Cortex of kidney (tissue), 1 donor: ENCODE measurements at places on chromosomes 3 and 15.

GRCh38 chr15:72852273-72852672, 68.7 kb upstream of the ADPGK start:
- no peak for DNase-seq

GRCh38 chr3:170680593-170680992, 94.7 kb upstream of the SLC7A14 start:
- DNase-seq = no peak

DNA sequence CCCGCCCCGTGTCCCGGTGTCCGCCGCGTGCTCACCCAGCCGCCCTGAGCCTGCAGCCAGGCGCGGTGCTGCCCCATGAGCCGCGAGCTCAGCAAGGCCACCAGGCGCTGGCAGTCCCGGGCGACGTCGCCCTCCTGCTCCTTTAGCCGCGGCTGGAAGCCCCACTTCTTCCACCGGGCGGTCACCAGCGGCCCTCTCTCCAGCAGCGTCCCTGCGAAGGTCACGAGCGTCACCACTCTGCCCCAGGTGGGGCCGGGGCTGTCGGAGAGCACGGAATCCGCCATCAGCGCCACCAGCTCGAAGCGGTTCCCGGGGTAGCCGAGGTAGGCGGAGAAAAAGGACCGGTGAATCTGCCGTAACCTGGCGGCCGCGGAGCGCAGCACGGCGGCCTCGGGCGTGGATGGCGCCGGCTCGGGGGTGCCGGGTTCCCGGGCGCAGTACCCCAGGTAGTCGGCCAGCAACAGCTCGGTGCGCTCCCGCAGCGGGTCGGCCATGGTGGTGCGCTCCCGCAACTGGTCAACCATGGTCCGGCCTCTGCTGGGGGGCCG, 298 bp downstream of the BCL2L10 start:
- DNase-seq = no peak

GRCh38 chr15:76575679-76576078, 239.1 kb downstream of the ISL2 start:
- no peak for DNase-seq

GRCh38 chr15:77292969-77293558, 126.8 kb downstream of the PEAK1 start:
- DNase-seq = no peak

GRCh38 chr3:143769616-143770015, 78.7 kb downstream of the SLC9A9 start:
- DNase-seq = no peak

GRCh38 chr3:101011136-101011535, 17.9 kb upstream of the ABI3BP start:
- DNase-seq = no peak
